ENCODE measurements at places on chromosomes 6 and 20.

DNA sequence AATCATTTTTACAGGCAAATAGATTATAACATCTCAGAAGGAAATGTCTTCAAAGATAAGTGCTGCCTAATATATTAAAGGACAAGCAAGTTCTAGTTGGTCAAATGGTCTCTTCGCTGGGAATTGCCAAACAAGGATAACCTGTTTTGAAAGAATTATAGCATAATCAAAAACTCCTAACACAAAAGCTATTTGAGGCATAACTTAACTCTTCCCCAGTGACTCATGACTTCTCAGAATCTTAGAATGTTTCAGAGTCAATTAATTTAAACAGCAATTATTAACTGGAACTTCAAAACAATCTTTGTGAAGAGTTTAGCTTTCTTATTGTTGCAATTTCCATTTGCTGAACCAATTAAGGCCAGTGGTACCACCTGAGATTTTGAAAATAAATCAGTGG, 126.6 kb downstream of the MTFR2 start:
- peak; percentile 62 for DNase-seq

- DNase-seq, result no peak
These were observed 3.0 kb downstream of the ARFRP1 start for GRCh38 chr20:63704749-63705117.

GRCh38 chr6:33313709-33314514, at the start of gene TAPBP:
TSS of gene TAPBP (minus strand) at chr6:33314078. CDS start at chr6:33314041, 37 bp downstream.
- DNase-seq, result peak; percentile 72

- no peak for DNase-seq
These were observed 42.1 kb upstream of the TBC1D32 start for GRCh38 chr6:121376411-121376810.

- DNase-seq, result no peak
These were observed 66.9 kb downstream of the DLL1 start for GRCh38 chr6:170223718-170224693.

DNA sequence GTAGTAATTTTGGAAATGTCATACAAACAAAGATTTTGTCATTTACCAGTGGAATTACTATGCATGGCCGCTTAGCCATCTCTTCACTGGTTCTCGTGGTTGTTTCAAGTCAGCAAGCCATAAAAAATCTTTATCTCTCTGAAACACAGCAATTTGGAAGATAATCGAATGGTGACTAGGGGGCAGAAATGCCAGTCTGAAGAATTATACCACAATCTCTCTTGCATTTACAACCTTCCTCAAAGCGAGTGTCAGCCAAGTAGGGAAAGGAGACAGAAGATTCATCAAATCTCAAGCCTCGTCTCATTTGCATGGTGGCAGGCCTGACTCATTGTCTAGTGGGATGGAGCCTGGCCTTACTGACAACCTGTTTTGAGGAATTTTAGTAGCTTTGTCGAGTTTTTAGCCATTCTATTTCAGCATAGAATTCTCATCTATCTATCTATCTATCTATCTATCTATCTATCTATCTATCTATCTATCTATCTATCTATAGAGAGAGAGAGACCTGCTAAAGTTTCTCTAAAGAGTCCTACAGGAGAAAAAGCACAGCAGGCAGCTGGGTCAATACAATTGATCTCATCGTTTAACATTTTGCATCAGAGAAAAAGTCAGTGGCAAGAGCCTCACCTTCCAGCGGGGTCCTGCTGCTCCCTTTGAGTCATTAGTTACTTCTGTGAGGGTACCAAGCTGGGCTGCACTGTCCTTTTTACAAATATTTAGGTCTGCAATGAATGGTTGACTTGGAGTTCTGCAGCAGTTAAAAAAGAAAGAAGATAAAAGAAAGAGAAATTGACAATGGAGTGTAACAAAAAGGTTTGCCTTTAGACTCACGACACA, 572.8 kb downstream of the TFAP2A start:
- no peak for DNase-seq

DNA sequence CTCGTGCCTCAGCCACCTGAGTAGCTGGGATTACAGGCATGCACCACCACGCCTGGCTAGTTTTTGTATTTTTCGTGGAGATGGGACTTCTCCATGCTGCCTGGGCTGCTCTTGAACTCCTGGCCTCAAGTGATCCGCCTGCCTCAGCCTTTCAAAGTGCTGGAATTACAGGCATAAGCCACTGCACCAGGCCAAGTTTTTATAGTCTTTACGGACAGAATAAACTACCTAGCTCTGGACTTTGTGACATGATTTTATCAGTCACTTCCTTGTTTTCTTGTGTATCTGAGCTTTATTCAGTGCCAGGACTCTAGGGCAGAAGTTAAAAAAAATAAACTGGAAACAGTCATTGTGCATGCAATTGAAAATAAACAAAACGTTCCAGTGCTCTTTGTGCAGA, 46.7 kb upstream of the RALGAPA2 start:
- no peak for DNase-seq

DNA sequence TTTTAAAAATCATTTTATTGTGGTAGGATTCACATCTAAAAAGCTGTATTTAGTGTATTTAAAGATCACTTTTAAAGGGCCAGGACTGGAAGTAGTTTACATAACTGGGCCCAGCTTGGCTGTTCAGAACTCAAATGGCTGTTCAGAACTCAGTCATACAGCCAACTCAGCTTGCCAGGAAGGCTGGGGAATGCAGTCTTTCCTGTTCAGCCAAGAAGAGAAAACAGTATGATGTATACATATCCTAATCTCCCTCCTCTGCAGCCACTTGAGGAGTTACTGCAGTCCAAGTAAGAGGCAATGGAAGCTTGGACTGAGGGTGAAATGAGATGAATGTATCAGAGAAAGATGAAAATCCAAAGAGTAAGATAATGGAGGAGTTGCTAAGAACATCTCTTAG, 24.6 kb downstream of the DSTN start:
- DNase-seq, result peak; percentile 88

DNA sequence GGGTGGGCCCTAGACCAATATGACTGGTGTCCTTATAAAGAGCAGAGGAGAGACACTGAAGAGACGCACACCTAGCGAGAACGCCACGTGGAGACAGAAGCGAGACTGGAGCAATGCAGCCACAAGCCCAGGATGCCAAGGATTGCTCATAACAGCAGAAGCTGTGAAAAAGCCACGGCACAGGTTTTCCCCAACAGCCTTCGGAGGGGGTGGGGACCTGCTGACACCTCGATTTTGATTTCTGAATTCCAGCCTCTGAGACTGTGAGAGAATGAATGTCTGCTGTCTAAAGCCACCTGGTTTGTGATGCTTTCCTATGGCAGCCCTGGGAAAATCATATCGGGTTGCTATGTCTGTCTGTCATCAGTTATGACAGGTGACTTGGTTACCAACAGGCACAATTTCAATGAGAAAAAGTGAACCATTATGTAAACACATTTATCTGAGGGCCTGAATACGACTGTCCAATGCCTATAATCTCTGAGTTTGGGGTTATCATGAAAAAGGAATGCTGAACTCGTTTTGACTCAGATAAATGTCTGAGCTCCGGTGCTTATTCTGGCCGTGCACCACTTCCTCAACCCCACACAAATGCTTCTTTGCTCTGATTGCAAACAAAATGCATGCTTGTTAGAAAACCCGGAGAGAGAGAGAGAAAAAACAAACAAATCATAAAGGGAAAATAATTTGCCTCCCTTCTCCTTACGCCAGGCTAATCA, 769.7 kb downstream of the PTPRT start:
- no peak for DNase-seq

DNA sequence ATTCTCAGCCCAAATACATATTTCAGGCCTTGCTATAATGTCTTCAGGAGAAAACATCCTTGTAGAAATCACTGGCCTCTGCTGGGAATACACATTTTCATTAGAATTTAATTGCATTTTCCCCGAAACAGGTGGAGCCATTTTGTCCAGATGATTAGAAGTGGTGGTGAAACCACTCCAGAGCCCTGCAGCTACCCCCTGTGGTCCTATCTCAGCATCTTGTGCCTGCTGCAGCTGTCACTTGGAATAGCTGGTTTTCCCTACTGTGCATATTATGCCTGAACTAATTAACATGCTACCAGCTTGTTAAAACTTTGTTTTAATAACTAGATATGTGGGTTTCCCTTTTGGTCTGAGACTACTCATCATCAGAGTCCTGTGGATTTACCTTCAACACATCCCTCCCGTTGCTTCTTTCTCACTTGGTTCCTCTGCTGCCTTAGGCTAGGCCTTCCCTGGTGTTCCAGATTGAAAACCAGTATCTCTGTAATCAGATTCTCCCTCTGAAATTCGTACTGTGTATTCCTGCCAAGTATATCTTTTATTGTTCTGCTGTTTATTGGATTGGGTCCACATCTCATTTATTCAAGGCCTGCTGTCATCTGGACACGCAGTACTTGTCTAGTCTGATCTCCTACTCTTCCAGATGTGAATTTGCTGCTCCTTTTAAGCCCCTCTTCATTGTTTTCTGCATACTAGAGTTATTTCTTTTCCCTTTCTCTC, 15.2 kb downstream of the DNAH8 start:
- DNase-seq, result no peak

DNA sequence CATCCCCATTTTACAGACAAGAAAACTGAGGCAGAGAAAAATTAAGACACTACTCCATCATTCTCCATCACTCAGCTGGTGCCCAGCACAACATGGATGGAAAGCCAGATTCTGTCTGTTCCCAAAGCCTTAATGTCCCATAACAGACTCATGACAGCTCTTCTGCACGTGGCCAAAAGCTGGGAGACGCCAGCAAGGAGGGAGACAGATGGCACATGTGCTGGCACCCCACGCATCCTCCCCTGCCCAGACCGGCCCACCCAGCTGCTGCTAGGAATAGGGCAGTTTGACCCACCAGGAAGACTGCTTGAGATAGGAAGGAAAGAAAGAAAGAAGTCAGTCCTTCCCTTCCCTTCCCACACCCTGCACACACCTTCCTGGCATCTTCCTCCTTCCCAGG, 96.3 kb downstream of the PREX1 start:
- DNase-seq, result no peak

- DNase-seq, result peak; percentile 21
These were observed 77.2 kb upstream of the ECI2 start for GRCh38 chr6:4212588-4212987.
